ENCODE measurements at places on chromosomes 6 and 20.

DNA sequence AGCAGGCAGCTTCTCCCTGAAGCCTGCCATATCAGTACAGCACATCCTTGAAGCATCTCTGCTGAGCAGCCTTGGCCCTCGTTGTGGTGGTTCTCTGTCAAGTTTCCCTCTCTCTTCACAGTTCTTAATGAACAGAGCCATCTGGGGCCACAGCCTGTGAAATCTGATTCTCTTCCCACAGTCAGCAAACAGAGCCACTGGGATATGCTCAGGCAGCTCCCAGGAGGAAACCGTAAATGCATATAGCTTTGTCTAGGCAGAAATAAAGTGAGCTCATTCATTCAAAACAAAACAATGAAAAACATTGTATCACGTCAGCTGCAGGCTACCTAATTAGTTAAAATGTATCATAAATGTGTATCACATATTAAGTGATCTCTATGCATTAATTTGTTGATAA is 80.3 kb downstream of the TBC1D7 start:
- DNase-seq: no peak

DNA sequence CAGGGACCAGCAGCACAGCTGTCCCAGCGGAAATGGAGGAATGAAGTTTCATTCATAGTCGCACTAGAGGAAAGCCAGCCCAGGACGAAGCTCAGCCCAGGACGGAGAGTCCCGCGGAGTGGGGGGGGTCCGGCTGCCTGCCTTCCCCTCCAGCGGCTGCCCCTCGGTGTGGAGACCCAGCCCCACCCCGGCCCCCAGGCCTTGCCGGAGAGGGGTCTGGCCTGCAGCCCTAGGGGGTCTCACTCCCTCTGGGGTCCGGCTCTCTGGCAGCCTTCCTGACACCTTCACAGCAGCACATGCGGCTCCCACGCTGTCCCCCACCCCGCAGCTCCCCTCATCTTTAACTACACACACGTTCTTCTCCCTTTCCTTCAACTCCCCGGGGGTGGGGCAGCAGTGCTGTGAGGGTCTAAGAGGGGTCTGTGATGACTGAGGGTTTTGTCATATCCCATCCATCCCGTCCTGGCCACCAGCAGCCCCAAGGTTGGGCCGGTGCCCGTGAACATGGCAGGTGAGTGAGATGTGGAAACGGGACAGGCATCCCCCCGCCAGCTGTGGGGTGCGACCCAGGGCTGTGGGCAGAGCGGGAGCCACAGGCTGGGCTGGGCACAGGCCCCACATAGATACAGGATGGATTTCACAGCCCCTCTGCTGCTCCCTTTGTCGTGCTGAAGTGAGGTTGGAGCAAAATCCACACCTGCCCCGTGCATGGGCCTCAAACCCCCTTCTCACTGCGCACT is 41.8 kb downstream of the DLL1 start:
- no peak for DNase-seq

- no peak for DNase-seq
Observed at GRCh38 chr6:163712566-163712961, 298.0 kb downstream of the QKI start.

GRCh38 chr6:146123616-146124015 is 94.8 kb downstream of the GRM1 start:
- DNase-seq: no peak

DNA sequence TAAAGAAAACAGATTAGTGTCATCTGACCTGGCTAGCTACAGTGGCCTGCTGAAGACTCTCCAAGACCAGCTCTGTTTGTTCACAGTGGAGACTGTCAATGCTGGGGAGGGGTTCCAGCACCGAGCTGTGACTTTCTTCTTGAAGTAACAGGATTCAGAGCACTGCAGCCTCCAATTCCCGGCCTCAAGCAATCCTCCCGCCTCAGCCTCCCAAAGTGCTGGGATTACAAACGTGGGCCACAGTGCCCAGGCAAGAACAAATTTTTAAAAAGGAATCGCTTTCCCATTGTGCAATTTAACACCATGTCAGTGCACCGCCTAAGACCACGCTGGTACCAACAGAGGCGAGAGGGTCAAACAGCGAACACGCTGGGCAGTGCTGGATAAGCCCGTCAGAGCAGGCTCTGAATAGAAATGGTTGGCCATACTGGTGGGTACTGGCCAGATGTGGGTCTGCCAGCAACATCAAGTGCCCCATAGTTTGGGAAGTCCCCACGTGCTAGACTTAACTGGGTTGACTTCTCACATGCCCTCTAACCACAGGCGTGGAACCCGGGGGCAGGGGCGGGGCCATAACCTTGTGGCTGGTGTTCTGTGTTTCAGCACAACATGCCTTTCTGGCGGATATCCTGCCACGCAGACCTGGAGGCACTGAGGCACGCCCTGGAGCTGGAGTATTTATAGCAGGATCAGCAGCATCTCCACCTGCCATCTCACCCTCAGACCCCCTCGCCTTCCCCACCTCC is 168.9 kb downstream of the ZMYND8 start:
- DNase-seq: no peak

- no peak for DNase-seq
Observed at GRCh38 chr6:4041480-4041879, 37.5 kb downstream of the FAM217A start.

- no peak for DNase-seq
Observed at GRCh38 chr20:48006036-48006833, 221.0 kb upstream of the SULF2 start.

GRCh38 chr6:80622641-80623040 is 516.2 kb downstream of the BCKDHB start:
- DNase-seq: no peak
